ENCODE measurements at places on chromosomes 7 and 10.

DNA sequence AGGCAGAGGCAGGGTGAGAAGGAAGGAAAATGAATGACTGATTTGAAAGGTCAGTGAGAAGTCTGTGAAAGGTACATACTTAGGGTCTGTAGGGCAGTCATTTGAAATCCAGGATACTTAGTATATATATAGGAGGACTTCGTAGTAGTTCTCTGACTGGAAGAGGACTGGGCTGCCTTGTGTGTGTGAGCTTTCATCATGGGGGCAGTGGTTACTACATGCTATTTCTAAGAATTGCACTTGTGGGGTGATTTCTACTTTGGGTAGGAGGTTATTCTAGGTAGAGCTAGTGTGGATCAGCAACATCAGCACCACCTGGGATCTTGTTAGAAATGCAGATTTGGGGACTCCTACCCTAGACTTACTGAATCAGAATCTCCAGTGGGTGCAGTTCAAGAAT, 104.1 kb downstream of the AUTS2 start:
- DNase-seq: no peak

GRCh38 chr7:272631-273030, 17.3 kb upstream of the FOXL3 start:
- no peak for DNase-seq

DNA sequence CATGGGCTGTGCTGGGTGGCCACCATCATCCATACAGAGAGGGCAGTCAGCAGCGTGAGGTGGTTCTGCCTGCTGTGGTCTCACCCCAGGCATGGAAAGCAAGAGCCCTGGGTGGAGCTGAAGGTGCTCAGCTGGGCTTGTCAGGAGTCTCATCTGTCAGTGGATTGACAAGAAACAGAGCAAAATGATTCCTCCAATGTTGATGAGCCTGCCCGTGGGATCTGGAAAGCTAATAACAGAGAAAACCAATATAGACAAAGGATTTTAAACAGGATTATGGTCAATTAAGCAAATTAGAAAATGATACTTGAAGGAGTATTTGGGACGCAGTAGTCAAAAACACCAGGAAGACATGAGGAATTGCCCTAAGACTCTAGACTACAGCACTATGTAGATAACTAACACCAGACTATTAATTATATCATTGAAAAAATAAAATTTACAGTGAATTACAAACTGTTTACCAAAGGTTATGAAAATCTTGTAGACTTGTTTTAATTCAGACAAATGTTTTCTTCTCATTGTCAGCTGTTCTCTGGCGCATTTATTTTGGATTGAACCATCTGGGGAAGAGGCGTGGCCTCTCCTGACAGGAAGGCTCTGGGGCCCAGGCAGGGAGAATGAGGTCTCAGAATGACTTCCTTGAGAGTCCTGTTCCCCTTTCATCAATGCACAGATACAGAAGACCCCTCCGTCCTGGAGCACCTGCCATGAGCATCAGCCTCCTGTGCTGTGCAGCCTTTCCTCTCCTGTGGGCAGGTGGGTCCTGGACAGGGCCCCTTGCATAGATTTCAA, 211.2 kb upstream of the PRSS58 start:
- no peak for DNase-seq

DNA sequence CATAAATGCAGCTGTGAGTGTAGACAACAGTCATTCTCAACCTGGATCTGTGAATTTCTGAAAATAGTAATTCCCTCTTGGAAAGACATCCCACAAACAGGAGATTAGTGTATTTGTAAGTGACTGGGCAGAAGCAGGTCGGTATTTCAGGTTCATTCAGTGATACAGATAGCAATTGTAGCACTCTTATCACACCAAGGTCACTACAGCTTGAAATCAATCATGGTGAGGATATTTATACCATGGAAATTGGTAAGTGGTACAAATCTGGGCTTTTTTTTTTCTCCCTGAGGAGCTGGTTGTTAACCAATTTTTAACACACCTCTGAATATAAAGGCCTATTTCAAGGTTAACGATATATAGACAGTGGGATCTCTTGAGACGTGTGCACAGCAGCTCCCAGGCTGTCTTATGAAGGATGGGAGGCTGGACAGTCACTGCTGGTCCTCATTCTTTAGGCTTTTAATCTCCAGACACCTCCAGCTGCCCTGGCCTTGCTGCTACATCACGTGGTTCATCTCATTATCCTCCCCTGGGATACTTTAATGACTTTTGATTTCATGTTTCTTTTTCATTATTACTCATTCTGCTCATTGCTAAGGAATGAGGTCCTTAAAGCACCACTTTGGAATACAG, 87.1 kb downstream of the ITGA8 start:
- DNase-seq: no peak

GRCh38 chr7:74312418-74313028, 23.3 kb downstream of the CLIP2 start:
- DNase-seq: no peak

GRCh38 chr7:30968747-30969603, 5.2 kb downstream of the GHRHR start:
- DNase-seq: no peak

GRCh38 chr7:152899548-152900109, 140.1 kb downstream of the ACTR3B start:
- DNase-seq: no peak

GRCh38 chr7:131929632-131930031, 373.2 kb upstream of the PODXL start:
- no peak for DNase-seq

GRCh38 chr10:109411917-109412316, 511.4 kb downstream of the XPNPEP1 start:
- DNase-seq: no peak

- no peak for DNase-seq
Measured at GRCh38 chr7:5179756-5180155, 10.3 kb upstream of the WIPI2 start.

DNA sequence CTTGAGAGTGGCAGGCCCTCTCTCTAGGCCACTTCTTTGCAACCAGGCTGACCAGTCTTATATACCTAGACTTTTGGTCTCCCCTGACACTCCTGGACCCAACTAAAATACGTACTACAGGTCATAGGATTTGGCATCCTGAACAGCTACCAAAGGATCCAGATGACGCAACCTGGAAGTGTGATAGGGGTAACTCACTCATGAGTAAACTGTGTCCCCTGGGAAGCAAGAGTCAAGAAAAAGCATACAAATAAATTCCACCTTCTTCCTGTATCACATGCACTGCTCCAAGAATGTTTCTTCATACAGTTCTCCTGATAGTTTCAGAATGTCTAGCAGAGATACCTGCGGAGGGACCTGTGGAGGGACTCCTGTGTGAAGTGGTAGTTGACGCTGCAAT, 172.3 kb downstream of the MDFIC start:
- DNase-seq: no peak

DNA sequence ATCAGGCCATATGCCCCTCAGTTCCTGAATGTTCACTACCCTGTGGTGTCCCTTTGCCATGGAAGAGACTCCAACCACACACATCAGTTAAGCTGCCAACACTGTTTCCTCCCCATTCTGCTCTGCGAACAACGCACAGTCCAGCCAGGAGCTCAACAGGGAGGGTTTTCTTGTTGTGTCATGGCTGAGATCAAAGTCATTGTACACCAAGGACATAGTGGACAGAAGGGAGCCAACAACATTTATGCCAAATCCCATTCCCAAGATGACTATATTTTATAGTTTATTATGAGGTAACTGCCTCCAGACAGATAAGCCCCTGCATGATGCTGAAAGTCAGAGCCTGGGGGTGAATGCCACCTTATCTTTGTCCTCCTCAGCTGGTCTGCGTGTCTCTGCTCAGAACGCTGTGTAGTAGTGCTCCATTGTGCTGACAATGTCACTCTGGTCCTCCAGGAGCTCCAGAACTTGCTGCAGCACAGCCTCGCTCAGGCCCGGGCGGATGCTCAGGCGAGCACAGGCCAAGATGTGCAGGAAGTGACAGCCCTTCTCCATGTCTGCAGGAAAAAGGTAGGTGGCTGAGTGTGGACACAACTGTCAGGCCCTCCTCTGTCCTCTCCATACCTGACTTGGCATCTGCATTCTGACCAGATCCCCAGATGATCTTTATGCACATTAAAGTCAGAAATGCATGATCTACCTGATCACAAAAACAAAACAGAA, 27.1 kb upstream of the SH3PXD2A start:
- no peak for DNase-seq

DNA sequence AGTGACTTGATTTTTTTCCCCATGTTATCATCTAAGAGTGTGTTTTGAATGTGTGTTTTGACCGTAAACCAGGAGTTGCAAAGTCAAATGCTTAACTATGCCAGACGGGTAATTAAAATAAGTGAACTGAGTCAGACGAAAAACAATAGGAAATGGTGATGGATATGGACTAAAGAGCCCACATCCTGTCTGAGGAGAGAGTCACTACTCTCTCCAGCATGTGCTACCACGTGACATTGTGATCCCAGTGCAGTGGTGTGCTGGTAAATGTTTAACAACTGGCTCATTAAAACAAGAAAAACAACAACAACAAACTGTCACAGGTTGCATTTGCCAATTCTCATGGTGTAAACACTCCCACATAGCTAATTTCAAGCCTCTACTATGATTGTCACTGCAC, 164.3 kb downstream of the SUGCT start:
- DNase-seq: no peak

DNA sequence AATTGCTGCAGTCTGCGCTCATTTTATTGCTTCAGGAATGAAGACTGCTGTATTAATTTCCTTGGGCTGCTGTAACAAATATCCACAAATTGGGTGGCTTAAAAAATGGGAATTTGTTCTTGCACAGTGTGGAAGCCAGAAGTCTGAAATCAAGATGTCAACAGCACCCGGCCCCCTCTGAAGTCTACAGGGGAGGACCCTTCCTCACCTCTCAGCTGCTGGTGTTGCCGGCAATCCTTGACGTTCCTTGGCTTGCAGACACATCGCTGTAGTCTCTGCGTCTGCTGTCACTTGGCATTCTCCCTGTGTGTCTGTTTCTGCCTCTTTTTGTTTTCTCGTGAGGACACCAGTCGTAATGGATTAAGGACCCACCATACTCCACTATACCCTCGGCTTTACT, 166.2 kb downstream of the PTPN20 start:
- DNase-seq: no peak

GRCh38 chr10:78873413-78873812, 195.4 kb upstream of the ZMIZ1 start:
- no peak for DNase-seq

DNA sequence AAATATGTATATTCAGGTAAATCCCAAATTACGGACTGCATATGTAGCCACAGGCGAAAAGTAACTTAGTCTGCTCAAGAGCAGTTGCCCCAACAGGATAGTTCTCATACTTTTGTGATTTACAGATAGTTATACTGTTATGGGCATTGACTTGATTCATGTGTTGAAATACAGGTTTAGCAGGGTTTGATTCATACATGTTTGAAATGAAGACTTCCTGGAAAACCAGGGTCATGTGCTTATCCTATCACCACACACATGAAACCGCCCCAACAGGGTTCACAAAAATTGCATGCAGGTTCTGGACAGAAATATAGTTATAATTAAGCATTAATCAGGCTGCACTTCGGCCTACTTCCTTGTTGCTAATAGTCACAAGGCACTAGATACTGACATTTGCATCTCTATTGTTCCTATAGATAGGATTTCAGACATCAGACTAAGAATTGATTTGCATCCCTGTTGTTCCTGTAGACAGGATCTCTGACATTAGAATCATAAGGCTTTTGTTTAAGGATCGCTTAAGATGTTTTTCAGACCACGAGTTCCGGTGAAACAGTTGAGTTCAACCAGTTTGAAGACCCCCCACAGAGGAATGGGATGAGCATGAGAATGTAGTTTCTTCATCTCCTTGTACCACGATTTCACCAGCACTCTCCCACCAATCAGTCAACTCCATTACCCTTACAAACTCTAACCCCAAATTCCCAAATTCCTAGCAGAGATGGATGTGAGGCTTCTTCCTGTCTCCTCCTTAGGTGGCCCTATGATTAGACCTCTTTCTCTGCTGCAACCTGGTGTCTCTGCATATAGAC, 2.0 kb upstream of the ZNF398 start:
- no peak for DNase-seq

- DNase-seq: no peak
Measured at GRCh38 chr10:31146491-31147209, 115.0 kb upstream of the ZNF438 start.

GRCh38 chr10:55033061-55033460, 232.0 kb upstream of the PCDH15 start:
- DNase-seq: no peak

- no peak for DNase-seq
Measured at GRCh38 chr7:5636914-5637313, 144.5 kb downstream of the RNF216 start.

DNA sequence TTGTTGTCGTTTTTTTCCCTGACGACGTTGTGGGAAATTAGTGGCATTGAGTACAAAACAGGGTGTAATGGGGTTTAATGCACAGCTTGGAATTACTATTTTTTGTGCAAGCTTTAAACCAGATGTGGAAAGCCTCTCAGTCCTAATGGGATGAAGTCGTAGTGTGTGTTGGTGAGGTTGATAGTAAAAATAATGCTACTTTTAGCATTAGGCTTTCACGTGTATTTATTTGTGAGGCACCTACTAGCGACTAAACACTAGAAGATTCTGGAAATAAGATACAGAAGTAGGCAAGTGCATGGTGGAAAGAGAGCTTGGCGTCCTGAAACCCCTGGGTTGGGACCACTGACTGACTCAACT, 588 bp upstream of the ORC5 start:
- no peak for DNase-seq

DNA sequence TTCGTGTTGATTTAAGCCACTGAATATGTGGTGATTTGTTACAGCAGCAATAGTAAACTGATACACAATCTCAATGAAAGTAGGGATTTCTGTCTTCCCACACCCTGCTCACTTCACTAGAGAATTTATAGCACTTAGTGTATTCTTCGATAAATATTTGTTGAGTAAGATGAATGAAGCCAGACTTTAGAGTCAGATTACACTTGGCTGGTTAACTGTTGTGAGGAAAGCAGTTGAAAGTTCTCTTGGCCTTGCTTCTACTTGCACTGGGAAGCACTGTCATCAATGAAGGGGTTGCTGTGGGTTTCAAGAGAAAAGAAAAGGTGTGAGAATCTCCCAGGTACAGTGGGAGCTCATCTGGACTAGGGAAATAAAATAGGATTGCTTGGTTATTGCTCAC, 82.1 kb upstream of the IGFBP3 start:
- no peak for DNase-seq

DNA sequence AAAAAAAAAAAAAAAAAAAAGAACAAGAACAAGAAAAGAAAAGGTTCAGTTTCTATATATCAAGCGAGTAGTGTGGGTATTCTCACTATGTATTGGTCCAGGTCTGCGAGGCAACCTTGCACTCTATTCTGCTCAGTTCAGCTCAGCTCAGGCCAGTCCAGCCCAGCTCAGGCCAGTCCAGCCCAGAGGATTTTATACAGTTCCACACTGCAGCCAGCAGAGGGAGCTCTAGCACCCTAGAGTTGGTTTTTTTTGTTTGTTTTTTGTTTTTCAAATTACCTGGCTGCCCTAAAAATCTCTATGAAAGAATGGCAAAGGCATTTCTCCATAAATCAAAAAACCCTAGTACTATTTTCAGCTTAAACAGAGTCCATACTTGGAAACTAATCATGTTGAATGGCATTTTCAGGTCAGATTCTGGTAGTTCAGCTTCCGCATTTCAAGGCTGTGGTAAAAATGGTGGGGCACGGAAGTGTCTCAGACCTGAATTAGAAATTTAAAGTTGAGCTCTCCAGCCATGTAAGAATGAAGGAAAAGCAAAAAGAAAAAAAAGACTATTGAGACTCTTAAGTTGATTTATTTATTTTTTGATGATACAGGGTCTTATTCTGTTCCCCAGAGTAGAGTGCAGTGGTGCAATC, 55.2 kb upstream of the GSDME start:
- DNase-seq: no peak

Data from esophagus squamous epithelium (tissue), 5 donors.